ENCODE measurements at places on chromosomes 16 and 17.

- no peak for DNase-seq
Measured at GRCh38 chr17:27320222-27320560, 26.3 kb downstream of the WSB1 start.

GRCh38 chr17:73249700-73250099, 12.0 kb downstream of the CPSF4L start:
- DNase-seq, result no peak

- DNase-seq, result no peak
Measured at GRCh38 chr16:53895851-53896250, 191.9 kb downstream of the FTO start.

DNA sequence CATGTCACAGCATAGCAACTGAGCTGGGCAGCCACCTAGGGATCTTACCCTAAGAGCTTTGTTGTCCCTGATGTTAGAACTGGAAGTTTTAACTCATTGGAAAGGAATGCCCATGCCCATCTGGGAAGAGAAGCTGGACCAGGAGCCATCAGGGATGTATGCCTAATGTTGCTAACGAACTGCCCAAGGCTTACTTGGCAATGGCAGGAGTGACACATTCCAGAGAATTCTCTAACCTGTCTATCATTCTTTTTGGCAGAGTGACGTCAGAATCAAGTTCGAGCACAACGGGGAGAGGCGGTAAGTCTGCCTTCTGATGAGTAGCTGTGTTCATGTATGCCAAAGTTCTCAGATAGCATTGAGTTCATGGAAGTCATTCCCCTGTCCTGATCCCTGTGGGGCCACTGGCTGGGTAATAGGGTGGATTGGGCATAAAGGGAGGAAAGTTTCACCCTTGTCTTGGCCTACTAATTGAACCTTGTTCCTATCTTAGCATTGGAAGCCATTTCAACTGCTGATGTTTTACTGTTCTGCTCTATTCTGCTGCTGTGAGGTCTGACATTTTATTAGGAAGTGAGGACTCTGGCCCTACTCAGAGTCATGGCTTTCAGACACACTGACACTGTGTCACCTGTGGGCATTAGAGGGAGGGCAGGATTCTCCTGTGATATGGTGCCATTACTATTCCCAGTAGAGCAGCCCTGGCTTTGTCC, 23.7 kb downstream of the MAP3K3 start:
- no peak for DNase-seq

DNA sequence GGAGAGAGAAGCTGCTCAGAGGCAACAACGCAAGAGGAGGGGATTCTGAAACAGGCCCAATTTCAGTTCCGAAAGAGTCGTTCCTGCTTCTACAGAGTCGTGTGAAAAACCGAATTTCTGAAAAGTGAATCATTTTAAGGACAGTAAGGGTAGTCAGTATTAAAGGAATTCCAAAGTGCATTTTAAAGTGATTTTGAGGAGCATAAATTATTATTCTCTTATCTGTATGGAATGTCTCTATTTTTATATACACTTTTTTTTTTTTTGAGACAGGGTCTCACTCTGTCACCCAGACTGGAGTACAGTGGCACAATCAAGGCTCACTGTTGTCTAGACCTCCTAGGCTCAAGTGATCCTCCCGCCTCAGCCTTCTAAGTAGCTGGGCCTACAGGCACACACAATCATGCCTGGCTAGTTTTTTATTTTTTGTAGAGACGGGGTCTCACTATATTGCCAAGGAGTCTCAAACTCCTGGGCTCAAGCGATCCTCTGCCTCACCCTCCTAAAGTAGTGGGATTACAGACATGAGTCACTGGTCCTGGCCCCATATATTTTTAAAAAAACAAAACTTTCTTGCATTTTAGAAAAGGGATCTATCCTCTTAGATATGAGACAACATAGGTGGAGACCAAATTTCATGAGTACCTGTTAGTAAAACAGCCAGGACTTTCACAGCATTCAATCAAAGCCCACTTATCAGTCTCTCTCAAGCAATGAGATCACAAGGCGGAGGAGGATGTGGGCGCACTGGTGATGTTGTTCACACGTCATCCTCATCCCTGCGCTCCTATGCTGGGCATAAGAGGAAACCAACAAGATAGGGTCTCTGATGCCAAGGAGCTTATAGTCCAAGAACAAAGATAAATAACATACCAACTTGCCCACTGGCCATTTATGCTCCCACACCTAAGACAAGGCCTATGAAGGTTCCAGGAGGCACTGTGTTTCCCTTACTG, 53.2 kb downstream of the SMG6 start:
- no peak for DNase-seq

- DNase-seq, result no peak
Measured at GRCh38 chr17:81807210-81807719, 3.3 kb downstream of the GCGR start.

DNA sequence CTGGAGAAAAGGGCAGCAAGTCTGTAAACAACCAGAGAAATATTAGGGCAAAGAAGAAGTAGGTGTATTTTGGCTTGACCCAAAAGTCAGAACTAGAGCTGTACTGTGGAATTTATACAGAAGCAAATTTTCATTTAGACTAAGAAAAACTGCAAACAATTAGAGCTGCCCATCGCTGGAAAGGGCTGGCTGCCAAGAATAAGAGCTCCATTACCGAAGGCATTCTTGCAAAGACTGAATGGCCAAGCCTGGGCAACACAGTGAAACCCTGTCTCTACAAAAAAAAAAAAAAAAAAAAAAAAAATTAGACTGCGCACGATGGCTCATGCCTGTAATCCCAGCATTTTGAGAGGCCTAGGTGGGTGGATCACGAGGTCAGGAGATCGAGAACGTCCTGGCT, 53.9 kb upstream of the TMC5 start:
- no peak for DNase-seq

DNA sequence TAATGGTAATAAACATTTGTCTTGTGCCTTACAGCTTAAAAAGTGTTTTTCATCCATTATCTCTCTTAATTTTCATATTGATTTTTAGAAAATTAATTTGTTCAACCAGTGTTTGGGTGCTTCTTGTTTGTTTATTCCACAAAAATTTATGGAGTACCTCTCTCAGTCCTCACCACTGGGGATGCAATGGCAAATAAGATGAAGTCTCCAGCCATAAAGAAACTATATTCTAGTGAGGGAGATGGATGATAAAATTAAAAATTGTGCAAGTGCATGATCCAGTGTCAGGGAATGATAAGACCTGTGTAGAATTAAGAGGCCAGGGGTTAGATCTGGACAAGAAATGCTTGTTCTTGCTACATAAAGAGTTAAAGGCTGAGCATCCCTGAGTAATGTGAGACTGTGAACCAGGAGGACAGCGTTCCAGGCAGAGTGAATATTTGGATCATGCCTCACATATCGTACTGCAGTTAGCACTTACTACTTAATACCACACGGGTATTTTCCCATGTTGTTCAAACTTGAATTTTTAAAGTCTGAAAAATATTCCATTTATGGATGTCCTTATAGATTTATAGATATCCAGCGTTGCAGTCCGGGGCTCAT, 535.7 kb upstream of the HSBP1 start:
- DNase-seq, result no peak

GRCh38 chr16:78290872-78291591, 191.6 kb downstream of the WWOX start:
- DNase-seq, result no peak

DNA sequence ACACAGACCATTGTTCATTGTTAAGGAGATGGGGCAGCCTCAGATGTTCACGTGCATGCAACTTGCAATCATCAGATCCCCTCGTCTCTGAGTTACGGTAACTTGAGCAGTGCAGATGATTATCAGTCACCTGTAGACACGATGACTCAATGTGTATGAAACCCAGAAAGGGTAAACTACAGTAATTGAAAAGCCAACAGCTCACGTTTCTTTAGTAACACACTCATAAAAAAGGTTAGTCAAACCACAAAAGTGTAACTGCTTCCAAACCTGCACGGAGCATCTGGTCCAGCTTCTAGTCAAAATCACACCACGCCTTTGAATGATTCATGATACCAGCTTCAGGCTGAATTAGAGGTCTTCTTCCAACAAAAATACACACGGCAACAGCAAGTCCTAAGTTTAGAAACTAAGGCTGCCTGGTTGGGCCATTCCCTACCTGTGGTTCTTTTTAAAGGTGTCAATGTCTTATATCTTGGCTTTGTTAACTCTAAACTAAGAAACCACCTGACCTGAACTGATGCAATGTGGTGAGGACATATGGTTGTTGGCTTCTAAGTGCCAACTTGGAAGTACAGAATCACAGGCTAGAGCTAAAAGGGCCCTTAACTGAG, 32.3 kb downstream of the GRB7 start:
- no peak for DNase-seq
